ENCODE measurements at places on chromosomes 2 and 18.

GRCh38 chr2:159714247-159714930 is 2.1 kb downstream of the MARCHF7 start:
- DNase-seq: no peak

- DNase-seq: peak; percentile 18
These were observed 170.3 kb downstream of the MAIP1 start for GRCh38 chr2:200125444-200126284.

DNA sequence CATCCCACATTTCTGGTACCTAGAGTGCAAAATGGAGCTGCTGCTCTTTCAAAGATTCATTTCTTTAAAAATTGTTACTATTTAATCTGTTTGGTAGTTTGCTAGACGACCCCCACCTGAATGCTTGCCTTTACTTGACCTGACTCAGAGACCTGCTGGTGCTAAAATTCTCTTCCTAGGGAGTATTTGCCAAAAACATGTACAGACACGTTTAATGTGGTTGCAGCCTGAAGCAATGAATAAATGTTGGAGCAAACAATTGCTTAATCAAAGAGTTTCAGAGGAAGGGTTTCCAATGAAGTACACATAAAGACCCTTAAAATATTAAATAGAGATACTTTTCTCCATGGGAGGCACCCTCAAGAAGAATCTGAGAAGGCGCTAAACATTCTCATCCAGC is 734.4 kb downstream of the CBLN2 start:
- DNase-seq: no peak

DNA sequence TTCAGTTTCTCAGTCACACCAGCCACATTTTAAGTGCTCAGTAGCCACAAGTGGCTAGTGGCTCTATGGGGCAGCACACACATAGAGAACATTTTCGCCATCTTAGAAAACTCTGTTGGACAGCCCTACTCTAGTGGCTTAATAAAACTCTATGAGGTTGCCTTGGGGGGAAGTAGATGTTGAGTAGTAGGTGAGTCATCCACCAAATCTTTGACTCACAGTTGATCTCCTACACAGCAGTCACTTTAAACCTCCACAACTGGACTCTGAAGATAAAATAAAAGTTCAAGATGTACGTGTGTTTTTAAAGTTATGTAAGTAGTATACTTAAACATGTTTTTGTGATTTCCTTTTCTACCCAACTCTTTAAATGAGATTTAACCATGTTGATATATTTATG is 379.0 kb downstream of the SETBP1 start:
- DNase-seq: no peak

DNA sequence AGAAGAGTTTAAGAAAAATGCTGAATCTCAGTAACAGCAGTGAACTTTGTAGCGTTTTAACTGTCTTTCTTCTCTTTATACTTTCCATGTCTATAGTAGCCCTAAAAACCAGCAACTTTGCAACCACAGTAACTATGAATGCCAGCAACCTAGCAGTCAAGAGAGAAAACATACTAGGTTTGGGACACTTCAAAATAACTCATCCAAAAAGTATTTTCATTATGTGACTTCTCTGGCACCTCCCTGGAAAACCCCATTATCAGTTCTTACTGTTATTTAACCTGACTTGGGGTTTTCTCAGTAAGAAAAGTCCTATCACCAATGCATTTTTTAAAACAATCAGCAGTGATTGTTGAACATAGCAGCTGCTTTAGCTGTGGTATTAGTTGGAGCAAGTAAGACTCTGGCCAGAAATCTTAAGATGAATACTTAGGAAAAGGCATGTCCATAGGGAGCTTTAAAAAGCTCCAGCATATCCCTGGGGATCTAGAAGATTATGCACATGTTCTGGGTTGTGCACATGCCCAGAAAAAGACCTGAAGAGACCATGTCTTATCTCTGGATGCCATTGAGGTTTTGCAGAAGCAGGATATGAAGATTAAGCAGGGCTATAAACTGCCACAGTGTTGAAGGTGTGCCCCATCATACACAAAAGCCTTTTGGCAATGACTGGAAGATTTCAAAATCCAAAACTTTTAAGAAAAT is 411.3 kb downstream of the CMPK2 start:
- peak; percentile 18 for DNase-seq

GRCh38 chr18:6836331-6836730 is 106.8 kb downstream of the ARHGAP28 start:
- no peak for DNase-seq

DNA sequence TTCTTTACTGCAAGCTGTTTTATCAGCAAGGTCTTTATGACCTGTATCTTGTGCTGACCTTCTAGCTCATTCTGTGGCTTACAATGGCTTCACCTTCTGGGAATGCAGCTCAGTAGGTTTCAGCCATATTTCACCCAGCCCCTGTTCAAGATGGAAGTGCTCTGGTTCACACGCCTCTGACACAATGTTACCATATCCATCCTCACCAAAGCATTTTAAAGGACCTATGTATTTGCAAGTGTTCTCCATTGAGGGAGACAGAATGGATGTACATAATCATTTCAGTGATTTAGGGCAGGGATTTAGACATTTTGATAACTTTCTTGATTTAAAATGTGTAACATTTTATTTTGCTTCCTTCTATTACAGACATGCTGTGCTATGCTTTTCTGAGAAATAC is 182.3 kb upstream of the FN1 start:
- DNase-seq: no peak

- DNase-seq: no peak
These were observed 1.3 kb downstream of the VWA3B start for GRCh38 chr2:98088261-98088660.

- no peak for DNase-seq
These were observed 1.8 kb downstream of the SEC11C start for GRCh38 chr18:59141294-59142068.

GRCh38 chr18:25125680-25126079 is 226.3 kb downstream of the ZNF521 start:
- no peak for DNase-seq

- DNase-seq: no peak
These were observed 70.5 kb downstream of the ZNF236 start for GRCh38 chr18:76892832-76893231.

DNA sequence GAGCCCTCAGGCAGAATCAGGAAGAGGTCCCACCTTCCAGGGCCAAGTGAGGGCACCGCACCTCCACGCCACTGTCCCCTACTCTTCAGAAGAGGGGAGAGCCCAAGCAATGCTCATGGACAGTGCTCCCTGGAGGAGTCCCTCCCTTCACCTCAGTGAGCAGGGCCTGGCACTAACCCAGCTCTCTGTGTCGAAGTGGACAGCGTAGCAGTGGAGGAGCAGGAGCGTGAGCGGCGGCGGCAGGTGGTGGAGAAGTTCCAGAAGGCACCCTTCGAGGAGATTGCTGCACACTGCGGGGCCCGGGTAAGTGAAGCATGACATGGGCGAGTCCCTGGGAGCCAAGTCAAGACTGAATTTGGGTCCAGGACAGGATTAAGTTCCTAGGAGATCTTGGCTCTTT is 16.7 kb downstream of the POMC start:
- no peak for DNase-seq

GRCh38 chr2:112959109-112959812 is 18.5 kb upstream of the IL36G start:
- peak; percentile 64 for DNase-seq

DNA sequence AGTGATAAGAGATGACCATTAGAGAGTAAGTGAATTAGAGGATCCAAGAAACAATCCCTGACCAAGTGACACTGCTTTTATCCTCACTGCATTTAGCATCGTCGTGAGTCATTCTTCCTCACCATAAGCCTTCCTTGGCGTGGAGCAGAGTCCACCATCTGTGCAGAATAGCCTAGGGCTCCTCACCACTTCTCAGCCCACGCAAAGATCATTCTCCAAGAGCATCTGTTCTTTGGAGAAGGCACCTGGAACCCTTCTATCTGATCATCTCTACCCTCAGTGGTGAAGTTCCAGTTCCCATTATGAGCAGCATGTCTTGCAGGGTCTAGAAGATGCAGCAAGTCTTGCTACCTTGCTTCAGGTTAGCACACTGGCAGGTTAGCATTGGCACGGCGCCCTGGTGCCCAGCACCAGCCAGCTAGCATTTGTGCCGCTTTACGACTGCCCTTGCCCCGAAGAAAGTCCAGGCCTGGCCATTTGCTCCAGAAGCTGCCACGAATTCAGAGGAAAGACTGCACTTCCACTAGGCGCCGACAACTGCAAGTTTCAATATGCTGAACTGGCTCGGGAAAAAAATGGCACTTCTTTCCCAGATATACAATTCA is 225.8 kb downstream of the TTC32 start:
- no peak for DNase-seq

DNA sequence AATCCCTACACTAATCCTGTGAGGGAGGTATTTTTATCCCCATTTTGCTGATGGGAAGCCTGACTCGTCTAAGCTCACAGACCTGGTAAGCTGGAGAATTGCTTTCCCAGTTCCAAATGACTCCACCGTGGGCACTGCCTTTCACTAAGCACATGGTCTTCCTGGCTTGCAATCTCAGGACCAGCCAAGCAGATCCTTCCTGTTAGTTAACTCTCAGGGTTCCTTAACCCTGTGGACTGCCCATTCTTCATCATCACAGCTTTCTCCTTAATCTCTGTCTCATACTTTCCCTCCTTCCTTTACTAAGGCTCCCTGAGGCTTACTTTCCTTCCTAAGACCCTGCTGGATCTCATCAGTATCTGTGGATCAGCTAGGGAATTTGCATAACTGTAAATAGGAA is 122.2 kb upstream of the ZEB2 start:
- no peak for DNase-seq

GRCh38 chr2:22499082-22499839 is 885.7 kb upstream of the KLHL29 start:
- DNase-seq: no peak

GRCh38 chr2:131032393-131032836 is 60.8 kb downstream of the FAM168B start:
- DNase-seq: no peak

DNA sequence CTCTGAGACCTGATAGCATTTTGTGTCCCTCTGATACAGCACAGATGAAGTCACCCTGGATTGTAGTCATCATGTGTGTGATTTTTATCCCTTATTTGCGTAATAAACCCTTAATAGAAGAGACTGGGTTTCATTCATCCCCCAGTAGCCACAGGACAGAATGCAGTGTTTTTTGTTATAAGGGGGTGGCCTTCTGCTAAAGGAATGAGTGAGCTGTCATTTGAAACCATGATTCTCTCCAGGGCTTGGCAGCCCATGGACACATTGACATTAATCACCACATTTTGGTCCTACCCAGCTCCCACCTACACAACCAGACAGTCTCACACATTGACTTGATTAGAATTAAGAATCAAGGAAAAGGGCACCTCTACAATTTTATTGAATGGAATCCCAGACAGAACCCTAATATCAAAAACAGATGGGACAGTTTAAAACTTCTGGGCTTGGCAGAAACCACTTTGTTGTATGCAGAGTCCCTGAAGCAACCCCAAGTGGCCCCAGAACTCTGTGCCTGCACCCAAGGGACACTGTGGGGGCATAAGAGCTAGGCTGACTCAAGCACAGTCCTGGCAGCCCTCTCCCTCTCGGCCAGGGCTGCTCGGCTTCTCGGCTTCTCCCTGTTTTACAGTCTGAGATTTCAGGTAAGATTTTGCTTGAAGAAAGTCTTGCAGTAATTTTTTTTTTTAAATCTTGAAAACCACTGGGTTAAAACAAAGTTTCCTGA is 254.0 kb upstream of the SLC14A2 start:
- DNase-seq: peak; percentile 3

GRCh38 chr2:241282555-241282954 is 32.9 kb downstream of the HDLBP start:
- no peak for DNase-seq

DNA sequence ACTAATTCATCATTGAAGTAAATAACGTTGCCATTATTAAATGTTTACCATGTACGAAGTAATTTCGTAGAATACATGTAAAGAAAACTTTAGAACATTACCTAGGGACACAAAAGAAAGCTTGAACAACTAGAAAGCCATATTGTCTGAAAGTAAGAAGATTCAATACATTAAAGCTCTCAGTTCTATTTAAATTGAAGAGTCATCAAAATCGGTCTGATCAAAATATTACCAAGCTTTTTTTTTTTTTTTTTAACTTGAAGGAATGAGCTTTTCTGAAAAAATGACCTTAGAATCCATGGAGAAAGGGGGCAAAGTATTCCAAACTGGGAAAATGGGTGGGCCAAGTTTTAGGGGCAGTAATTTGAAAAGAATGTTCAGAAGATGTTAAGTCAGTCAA is 300.8 kb downstream of the GPD2 start:
- DNase-seq: no peak

DNA sequence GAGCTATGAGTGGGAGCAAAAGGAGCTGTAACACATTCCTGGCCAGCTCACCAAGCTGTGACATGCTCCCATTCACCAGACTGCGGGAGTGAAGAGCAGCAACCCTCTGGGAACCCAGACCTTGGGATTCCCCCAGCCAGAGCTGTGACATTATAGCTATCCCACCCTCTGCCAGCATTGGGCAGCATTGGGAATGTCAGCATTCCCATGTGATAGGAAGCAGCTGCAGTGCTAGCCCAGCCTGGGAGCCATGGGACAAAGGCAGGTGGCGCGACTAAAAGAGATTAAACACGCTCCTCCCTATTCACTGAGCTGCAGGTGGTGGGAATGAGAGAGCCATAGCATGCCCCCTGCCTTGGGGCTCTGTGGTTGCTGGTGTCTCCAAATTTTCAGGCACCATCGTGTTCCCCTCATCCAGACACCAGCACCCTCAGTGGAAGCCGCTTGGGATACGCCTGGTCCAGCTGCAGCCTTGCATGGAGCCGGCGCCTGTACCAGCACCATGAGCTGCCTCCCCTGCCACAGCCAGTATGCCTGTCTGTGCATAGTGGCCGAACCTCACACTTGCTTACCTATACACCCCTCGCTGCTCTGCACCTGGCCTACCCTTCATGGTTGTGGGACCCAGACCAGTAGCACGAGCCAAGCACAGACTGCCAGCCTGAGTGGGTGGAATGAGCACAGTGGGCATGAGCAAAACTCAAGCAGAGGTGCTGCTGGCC is 695.6 kb upstream of the GCFC2 start:
- no peak for DNase-seq

- DNase-seq: no peak
These were observed 154.4 kb downstream of the NCKAP5 start for GRCh38 chr2:133413863-133414262.

- DNase-seq: no peak
These were observed 47.0 kb upstream of the PTH2R start for GRCh38 chr2:208359632-208359986.

All from NCI-H2171 treated with DMSO at 0.1 percent for 48 hours (cell line).